Activated effector memory CD4-positive, alpha-beta T cell treated with anti-CD3 and anti-CD28 coated beads, Interleukin-2, amount 50 U/mL, for 16 hours (primary cell): ENCODE measurements at places on chromosomes 12 and 14.

DNA sequence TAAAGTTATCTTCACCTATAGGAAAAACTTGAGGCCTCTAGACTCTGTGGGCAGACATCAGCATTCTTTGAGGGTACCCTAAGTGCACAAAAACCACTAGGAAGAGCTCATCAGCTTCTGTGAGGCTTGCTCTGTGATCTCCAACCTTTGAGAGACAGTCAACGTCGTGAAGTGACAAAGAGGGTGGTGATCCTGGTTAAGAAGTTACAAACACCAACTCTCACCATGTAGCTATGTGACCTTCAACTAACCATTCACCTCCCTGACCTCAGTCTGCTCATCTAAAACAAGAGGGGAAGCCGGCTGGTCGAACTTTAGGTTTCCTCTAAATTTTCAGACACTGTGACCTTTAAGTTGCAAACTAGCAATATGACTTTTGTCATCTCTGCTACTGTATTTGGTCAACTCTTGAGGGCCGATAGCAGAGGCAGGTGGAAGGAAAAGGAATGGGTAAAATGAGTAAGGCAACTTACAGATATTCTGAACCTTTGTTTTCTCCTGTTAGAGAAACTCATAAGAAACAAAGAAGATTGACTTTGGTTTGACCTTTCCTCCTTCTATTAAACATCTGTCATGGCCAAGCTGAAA lies 103.2 kb upstream of the PARP11 start:
- no peak for DNase-seq

GRCh38 chr14:94120667-94121340 lies 8.6 kb downstream of the IFI27L2 start:
- peak; percentile 13 for DNase-seq

- no peak for DNase-seq
Observed at GRCh38 chr14:51328772-51329353, 88.8 kb downstream of the TMX1 start.

- DNase-seq, result peak; percentile 87
Observed at GRCh38 chr12:110280392-110280778, 662 bp upstream of the ATP2A2 start.

- no peak for DNase-seq
Observed at GRCh38 chr12:79897617-79898016, 37.3 kb downstream of the PPP1R12A start.

GRCh38 chr12:77325511-77326236 lies 260.3 kb upstream of the E2F7 start:
- no peak for DNase-seq

GRCh38 chr14:74973003-74973653 lies 17.7 kb upstream of the PGF start:
- peak; percentile 62 for DNase-seq

GRCh38 chr12:67068204-67068731 lies 200.9 kb upstream of the CAND1 start:
- DNase-seq, result peak; percentile 63

DNA sequence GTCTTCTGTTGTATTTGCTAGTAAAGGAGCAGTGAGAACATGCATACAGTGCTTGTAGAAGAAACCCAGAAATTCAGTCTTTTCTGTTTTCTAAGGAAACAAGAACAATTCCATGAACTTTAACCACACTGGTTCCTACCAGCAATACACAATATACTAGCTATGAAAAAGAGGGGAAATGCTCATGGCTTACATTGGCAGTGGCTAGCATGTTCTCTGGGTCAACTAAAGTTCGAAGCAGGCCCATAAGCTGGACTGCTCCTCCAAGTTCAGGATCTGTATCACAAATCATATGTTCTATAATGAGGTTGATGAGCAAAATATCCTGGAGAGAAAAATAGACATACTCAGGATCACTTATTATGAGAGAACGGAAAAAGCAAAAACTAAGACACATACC lies 37.1 kb downstream of the PPP4R3A start:
- no peak for DNase-seq

DNA sequence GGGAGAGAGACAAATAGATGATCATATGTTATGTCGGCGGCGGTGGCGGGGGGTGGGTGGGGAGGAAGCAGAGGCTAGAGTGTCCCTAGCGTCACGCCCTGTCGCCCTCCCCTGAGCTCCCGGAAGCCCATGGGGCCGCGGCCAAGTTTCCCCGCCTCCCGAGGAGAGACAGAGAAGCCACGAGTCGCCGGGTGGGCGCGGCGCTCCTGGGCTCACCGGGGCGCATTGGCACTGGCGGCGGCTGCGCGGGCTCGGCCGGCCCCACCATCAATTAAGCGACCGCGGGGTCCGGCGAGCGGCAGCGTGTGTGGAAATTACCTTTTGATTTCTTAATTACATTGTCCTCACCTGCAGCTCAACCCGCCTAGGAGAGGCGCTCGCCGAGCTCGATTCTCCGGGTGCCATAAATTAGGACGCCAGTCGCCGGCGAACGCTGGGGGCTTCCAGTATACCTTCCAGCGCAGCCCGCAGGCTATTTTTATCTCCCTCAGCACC lies 119.9 kb upstream of the LHX5 start:
- DNase-seq, result no peak

- DNase-seq, result no peak
Observed at GRCh38 chr12:84994426-84994825, 41.7 kb downstream of the TSPAN19 start.

DNA sequence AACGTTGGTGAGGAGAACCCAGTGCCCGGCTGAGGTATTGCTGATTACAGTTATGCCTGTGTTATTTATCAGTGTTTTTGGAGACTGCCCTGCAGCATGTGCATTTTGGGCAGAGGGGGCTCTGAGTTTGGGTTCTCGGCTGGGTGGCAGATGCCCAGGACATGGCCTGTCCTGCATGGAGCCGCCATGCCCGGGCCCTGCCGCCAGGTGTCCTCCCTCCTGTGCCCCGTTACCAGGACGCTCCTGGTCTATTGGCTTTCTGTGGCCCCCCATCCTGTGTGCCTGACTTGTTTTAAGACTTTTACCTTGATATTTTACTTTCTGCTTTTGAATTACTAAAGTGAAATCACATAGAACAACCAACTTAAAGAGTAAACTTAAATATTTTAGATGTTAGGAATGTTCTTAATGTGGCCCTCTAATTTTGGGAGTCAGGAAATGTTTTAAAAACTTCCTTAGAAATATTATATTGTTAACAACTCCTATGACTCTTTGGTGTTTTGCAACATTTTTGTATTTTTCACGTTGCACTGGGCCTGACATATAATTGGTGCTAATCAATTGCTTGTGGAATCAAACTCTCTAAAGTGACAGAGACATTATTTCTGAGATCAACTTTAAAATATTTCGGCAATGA lies 51.8 kb downstream of the PRIMA1 start:
- DNase-seq, result no peak

GRCh38 chr12:56718636-56719035 lies 6.5 kb downstream of the NACA start:
- DNase-seq, result peak; percentile 25

- DNase-seq, result peak; percentile 65
Observed at GRCh38 chr12:89245090-89245489, 107.2 kb downstream of the DUSP6 start.

GRCh38 chr12:92079054-92079385 lies 66.6 kb downstream of the BTG1 start:
- DNase-seq, result no peak

DNA sequence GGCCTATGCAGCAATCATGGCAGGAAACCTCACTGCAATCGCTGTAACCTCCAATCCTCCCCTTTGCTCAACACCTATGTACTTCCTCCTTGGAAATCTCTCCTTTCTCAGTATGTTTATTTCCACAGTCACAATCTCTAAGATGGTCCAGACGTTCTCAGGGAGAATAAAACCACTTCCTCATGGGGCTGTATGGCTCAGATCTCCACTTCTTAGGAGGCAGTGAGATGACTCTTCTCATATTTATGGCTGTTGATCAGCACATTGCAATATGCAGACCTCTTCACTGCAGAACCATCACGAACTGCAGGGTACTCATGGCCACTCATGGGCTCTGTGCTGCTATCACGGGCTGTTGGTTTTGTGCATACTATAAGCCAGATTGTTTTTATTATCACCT lies 17.1 kb upstream of the OR4K17 start:
- no peak for DNase-seq

- no peak for DNase-seq
Observed at GRCh38 chr12:42502682-42503081, 86.9 kb downstream of the PRICKLE1 start.

DNA sequence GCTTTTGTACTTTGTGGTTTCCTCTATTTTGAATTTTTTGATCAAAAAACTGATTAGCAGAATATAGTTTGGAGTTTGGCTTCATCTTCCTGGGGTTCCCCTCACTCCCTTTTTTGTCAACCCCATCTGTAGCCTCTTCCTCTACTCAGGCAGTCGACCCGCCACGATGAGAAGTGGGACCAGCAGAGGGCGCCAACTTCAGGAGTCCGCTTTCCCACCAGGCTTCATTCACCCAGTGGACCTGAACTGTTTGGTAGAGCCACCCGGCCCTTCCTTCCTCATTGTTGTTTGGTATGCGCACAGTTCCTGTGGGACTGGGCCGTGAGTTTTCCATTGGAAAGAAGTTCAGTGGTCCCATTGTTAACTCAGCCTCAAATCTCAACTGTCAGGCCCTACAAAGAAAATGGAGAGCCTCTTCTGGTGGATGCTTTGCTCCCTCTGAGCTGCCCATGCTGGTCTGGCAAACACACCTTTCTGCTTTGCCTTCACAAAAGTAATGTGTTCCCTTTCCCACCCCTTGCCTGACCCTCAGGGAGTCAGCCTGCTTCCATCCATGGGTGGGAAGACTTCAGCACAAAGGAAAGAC lies 21.7 kb downstream of the TMBIM6 start:
- DNase-seq, result peak; percentile 93

- DNase-seq, result peak; percentile 86
Observed at GRCh38 chr14:73786636-73787485, 64.8 kb upstream of the PTGR2 start.

GRCh38 chr12:5384015-5384414 lies 47.9 kb upstream of the NTF3 start:
- DNase-seq, result no peak
